Eye (tissue), 1 donor: ENCODE measurements at places on chromosomes 5 and 9.

DNA sequence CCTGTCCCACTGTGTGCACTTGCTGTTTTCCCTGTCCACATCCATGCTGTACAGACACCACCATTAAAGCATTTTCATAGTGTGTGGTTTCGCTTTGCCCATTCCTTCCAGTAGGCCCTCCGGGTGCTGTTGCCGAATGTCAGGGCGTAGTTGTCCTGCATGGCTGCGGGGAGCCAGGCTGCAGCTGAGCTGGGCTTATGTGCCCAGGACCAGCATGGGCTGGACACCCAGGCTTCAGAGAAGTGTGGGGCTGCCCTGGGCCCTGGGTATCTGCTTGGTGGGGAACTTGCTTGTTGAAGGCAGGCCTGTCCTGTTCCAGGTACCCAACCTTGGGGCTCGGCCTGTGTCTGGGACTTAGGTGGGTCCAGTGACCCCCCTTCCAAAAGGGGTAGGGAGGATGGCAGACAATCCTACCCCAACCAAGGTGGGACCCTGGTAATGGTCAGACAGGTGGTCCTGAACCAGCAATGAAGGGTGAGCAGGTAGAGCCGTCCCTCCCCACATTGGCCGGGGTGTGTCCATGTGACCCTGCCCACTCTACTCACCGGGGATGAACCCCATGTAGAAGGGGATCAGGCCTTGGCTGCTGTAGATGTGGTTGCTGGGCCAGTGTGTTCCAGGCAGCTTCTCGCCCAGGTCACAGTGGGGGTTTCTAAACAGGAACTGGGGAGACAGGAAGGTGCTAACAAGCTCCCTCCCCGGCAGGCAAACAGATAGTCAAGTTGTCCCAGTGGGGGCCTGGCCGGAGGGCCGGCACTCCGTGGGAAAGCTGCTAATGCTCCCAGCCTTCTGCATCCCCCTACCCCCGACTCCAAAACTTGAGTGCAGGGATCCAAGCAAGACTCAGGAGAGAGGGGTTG, 2.8 kb downstream of the TUBB4B start:
- no peak for DNase-seq

GRCh38 chr5:10377081-10377480, 23.6 kb downstream of the MARCHF6 start:
- DNase-seq = no peak

GRCh38 chr9:2427120-2427891, 194.3 kb upstream of the VLDLR start:
- no peak for DNase-seq

GRCh38 chr5:170266570-170267381, 30.8 kb downstream of the LCP2 start:
- no peak for DNase-seq

DNA sequence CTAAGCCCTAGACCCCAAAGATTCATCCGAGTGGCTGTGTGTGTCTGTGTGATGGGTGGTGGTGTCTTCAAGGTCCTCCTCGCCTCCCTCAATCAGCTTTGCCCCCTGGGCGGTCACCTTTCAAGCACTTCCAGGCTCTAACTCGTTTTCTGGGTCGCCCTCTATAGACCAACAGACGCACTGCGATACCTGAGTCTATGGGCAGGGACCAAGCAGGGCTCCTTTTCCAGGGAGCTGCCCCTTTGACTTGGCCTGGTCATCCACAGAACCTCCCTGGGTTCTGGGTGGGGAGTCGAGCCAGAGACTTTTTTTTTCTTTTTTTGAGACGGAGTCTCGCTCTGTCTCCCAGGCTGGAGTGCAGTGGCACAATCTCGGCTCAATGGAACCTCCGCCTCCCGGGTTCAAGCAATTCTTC, 1.1 kb downstream of the SLC27A4 start:
- DNase-seq = peak; percentile 66

GRCh38 chr5:145237843-145238242, 597.3 kb downstream of the PRELID2 start:
- peak; percentile 84 for DNase-seq

GRCh38 chr9:4499917-4500316, 9.6 kb downstream of the SLC1A1 start:
- no peak for DNase-seq

GRCh38 chr5:31995714-31996113, 178.4 kb downstream of the GOLPH3 start:
- no peak for DNase-seq

- DNase-seq = no peak
These were observed 438 bp downstream of the NSUN2 start for GRCh38 chr5:6632324-6632887.
